NB4 (cell line): ENCODE measurements at places on chromosomes 16 and 17.
A peak's percentile ranks its signal among the peaks of the same experiment; 100 is the strongest.

DNA sequence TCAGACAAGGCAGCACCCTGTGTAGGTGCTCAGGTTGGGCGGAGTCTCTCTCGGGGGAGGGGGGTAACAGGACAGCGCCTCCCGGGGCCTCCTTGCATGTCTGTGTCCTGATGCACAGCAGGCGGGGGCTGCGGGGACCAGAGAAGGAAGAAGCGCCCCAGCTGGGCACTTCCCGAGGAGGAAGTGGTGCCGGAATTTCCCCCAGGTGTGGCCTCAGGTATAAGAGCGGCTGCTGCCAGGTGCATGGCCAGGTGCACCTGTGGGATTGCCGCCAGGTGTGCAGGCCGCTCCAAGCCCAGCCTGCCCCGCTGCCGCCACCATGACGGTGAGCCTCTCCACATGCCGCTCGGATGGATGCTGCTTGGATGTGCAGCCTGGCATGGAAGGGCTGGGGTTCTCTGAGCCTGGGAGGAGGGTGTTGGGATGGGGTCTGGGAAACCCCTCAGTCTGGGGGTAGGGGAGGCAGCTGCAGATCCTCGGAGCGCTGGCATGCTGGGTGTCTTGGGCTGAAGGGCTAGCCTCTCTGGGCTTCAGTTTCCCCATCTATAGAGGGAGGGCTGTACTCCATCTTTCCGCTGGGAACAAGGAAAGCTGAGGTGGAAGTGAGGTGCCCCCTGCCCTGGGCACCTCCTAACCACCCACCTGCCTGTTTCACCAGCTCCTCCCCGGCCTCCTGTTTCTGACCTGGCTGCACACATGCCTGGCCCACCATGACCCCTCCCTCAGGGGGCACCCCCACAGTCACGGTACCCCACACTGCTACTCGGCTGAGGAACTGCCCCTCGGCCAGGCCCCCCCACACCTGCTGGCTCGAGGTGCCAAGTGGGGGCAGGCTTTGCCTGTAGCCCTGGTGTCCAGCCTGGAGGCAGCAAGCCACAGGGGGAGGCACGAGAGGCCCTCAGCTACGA, at the start of gene IL17C:
Gene IL17C, plus strand, starts transcription at position 250 of the 908 bp plus-strand sequence. Its CDS starts 70 bp downstream, at position 320.
- DNase-seq = no peak

GRCh38 chr17:44623070-44623725, 33.1 kb upstream of the MEIOC start:
- no peak for DNase-seq

GRCh38 chr17:42883802-42884558, 16.6 kb upstream of the G6PC1 start:
- DNase-seq = no peak

GRCh38 chr16:24729951-24730815, 732 bp downstream of the TNRC6A start:
- peak; percentile 45 for DNase-seq

DNA sequence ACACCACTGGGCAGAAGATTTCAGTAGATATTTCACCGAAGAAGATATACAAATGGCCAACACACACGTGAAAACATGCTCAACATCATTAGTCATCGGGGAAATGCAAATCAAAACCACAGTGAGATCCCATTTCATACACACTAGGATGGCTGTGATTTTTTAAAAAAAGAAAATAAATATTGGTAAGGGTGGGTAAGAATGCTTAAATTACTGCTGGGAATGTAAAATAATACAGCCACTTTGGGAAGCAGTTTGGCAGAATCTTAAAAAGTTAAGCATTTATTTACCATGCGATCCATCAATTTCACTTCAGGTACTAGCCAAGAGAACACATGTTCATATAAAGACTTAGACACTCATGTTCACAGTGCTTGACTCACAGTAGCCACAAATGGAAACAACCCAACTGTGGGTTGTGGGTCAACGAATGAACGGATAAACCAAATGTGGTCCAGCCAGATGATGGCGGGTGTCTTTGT, 6.5 kb upstream of the C16orf74 start:
- DNase-seq = no peak

GRCh38 chr17:10463402-10463801, 6.0 kb downstream of the MYH4 start:
- DNase-seq = no peak

DNA sequence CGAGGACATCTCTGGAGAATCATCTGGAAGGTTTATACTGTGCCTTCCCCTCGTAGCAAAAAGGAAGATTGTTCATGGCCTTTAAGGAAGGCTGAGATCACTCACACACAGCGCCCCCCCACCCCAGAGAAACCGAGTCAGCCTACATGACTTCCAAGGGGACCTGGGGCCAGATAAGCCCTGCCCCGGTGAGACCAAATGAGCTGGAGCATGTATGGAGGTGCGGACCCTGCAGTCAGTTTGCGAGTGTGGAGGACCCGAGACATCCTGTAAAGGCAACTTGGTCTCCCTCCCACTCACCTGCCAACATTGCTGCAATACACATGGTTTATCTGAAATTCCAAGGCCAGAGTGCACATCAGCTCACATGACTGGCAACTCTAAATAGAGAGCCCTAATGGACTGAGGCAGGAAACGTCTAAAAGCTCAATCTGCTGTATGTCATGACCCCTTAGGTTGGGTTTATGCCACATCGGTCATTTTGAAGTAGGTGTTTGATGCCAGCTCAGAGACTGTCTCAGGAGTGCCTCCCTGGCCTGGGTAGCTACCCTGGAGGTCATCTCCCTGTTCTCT, 233.6 kb downstream of the CPPED1 start:
- DNase-seq = no peak

- no peak for DNase-seq
Measured at GRCh38 chr16:51121850-51122249, 29.2 kb downstream of the SALL1 start.

DNA sequence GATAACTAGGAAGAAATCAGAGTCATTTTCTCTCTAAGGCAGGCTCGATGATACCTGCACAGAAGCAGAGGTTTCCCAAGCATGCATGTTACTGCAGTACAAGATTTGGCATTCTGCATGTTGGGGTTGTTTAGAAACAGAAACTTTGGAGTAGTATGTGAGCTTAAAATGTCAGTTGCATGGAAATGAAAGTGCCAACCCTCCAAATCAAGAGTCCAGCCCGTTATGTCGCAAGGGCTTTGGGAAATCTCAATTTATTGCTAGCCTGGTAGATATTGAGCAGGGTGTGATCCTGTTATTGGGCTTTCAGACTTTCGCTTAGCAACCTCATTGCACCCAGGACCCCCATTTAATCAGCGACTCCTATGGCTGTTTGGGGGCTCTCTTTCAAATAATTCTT, 490.8 kb downstream of the MAF start:
- no peak for DNase-seq

DNA sequence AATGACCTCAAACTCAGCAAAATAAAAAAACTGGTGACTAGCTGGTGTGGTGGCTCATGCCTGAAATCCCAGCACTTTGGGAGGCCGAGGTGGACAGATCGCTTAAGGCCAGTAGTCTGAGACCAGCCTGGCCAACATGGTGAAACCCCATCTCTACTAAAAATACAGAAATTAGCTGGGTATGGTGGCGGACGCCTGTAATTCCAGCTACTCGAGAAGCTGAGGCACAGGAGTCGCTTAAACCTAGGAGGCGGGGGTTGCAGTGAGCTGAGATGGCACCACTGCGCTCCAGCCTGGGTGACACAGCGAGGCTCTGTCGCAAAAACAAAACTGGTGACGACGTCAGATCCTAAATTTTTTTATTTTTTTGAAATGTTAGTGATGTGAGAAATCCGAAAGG, 82.6 kb upstream of the TOB1 start:
- no peak for DNase-seq

DNA sequence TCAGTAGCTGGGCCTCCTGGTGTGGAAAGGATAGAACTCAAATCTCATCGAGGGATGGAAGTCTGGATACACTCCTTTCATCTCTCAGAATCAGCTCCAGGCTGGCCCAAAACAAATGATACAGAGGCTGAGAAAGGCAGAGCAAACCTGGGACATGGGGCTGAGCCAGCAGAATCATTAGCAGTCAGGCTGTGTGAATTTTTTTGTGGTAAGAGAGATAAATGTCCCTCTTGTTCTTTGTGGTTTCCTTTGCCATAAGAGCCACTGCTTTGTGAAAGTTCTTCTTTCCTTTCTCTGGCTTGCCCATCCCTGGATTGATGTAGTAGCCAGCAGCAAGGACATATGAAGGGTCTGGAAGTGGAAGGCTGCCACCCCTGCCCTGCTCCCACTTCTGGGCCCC, 146.2 kb downstream of the CDH13 start:
- DNase-seq = no peak

- DNase-seq = no peak
Measured at GRCh38 chr17:64343833-64344637, 46.6 kb downstream of the PECAM1 start.

DNA sequence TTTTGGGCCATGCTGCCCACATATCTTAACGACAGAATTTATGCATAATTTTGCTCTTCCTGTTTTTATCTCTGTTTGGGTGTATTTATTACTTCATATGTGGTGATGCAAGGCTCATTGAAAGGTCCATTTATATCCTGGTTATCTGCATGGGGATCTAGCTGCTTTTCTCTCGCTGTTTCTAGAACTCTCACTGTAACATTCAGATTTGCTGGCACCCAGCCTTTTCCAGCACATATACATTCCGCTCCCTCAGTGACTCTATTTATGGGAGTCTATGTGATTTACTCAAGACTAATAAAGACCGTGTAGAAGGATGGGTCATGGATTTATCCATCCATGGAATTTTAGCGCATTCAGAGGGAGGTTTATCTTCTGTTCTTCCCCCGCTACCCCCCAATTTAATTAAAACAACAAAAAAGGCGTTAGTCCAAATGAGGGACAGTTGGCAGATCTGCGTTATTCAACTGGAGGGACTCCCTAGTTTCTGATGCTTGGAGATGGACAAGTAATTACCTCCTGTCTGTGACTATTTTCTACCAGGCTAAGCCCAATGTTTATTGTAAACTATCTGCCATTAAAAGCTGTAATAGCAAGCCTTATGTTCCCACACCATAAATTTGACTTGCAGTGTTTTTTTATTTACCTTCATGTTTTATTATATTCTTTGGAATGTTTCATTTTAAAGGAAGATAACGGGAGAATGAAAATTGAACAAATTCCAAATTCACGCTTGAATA, 19.8 kb upstream of the MARCHF10 start:
- peak; percentile 76 for DNase-seq

DNA sequence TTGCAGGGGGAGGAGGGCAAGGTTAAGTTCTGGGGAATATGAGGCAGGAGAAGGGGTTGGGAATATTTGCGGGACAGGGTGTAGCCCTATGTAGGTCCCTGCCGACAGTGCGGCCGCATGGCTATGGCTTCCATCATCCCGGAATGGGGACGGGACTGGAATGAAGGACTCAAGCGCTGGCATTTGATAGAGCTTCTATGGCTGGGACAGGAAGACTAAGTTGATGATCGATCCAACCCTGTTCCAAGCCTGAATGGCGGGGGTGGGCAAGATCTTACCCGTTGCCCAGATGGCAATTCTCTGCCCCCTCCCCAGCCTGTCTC, 47.1 kb downstream of the SRCIN1 start:
- DNase-seq = no peak

DNA sequence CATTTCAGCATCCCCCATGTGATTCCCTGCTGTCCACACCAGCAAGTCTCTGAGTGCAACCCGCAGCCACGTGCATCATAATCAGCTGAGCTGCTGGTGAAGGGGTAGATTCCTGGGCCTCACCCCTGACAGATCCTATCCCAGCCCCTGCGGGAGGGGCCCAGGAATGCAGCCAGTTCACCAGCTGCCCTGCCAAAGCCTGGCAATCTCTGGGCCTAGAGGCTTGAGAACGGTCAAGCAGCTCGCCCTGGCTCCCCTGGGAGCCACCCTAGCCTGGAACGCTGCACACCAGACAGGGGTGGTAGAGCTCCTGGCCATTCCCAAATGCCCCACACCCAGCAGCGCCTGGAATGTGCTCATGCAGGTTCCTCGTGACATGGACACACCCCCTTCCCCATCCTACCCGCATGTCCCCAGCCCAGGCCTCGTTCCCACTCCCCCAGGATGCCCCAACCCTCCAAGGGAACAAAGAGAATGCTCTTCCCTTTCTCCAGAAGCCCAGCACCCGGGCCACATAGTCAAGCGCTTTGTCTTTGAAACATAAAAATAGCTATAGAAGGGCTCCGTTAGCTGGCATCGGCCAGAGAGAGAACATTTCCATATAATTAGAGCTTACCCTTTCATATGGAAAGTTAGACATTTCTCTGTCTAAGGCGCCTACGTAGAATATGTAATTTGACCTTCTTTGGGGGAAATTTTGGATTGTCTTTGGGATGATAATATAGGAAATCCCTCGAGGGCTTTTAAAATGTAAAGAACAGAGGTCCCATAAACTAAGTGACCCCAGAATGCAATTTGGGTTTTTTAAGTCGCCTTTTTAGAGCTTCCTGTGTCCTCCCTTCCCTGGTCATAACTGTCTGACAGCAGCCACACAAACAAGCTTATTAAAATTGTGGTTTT, 3.4 kb downstream of the CEP295NL start:
- no peak for DNase-seq

DNA sequence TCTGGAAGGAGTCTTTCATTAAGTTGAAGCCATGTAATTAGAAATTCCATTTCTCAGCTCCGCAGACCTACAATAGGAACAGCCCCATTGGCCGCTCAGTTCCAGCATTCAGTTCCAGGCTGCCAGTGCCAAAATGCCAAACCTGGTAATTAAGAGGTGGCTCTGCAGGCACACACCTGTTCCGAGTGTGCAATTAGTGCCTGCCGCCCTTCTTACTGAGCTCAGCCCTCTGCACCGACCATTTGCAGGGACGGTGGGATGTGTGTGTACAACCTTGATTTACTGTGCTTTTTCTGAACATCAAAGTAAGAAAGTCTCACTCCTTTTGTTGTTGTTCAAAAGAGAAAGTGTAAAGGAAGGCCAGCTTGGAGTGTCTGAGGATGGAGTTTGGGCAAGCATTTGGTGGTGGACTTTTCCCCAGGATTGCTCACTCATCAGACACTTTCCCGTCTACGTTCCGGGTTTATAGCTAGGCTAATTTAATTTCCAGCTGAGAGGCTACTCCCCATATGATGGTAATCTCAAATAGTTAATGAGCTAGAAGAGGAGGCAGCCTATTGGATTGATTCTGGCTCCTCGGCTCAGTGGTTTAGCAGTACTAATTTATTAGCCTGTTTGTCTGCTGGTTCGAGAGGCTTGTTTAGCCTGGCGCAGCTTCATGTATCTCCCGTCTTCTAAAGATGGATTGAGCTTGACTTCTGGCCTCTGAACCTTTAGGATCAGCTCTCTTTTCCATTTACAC, 20.0 kb downstream of the HS3ST3B1 start:
- no peak for DNase-seq

- peak; percentile 69 for DNase-seq
Measured at GRCh38 chr16:30459456-30459855, 13.1 kb upstream of the ITGAL start.

- DNase-seq = no peak
Measured at GRCh38 chr17:26775219-26775822, 518.6 kb upstream of the WSB1 start.
